ENCODE measurements at places on chromosomes 2 and 18.

DNA sequence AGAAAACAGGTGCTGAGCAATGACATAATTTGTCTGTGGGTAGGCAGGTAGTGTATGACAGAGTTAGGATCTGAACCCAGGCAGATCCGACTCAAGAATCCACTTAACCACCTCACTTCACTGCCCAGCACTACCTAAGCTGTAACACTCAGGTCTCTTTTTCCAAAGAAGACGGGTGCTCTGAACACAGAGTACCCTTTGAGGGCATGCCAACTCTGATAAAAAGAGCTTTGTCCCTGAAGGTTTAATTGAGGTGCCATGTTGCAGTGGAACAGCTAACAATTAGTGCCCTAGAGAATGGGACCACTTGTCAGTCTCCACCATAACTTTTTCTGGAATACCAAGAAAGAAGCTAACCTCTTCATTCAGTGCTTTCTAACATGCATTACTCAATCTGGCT, 11.3 kb downstream of the ABHD3 start:
- no peak for DNase-seq

GRCh38 chr18:13649397-13650390, 76.7 kb downstream of the FAM210A start:
- no peak for DNase-seq

DNA sequence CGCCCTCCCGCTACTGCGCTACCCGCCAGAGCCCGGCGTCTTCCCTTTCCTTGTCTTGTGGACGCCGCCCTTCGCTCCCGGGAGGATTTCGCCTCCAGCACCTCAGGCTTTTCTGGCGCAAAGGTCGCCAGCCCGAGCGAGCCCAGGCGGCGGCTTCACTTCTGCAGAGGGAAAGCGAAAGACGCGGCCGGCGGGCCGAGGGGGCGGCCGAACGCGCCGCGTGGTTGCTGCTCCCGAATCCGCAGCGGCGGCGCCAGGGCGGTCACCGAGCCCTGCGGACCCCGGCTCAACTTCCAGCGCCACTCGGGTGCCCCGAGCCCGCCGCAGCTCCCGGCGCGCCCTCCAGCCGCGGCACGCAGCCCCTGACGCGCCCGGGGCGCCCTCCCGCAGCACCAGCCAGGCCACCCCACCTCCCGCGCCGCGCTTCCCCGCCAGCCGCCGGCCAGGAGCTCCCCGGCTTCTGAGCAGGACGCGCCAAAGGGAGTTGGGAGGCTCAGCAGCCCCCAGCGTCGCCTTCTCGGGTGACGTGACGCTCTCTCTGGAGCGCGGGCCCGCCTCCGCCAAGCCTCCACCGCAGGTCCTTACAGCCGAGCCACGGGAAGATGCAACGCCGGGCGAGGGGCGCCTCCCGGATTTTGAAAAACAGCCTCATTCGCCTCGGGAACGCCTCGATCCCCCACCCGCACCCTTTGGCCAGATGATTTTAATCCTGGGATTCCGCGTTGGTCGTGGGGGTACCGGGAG, 84.9 kb upstream of the EPB41L3 start:
- no peak for DNase-seq

DNA sequence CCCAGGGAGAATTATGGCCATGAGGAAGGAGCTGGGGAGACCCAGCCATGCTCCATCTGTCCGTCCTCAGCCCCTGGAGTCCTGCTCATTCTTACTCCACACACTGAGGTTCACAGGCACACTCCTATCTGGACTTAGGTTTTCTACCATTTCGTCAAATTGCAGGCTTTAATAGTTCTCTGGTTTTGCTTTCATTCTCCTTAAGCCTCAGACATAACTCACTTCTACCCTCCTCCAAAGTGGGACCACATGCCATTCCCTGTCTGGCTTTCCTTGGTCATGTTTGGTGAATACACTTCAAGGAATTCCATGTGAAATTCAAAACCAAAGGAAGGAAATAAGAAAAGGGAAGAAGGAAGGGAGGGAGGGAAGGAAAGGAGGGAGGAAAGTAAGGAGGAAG, 115.7 kb downstream of the CMPK2 start:
- DNase-seq = no peak

DNA sequence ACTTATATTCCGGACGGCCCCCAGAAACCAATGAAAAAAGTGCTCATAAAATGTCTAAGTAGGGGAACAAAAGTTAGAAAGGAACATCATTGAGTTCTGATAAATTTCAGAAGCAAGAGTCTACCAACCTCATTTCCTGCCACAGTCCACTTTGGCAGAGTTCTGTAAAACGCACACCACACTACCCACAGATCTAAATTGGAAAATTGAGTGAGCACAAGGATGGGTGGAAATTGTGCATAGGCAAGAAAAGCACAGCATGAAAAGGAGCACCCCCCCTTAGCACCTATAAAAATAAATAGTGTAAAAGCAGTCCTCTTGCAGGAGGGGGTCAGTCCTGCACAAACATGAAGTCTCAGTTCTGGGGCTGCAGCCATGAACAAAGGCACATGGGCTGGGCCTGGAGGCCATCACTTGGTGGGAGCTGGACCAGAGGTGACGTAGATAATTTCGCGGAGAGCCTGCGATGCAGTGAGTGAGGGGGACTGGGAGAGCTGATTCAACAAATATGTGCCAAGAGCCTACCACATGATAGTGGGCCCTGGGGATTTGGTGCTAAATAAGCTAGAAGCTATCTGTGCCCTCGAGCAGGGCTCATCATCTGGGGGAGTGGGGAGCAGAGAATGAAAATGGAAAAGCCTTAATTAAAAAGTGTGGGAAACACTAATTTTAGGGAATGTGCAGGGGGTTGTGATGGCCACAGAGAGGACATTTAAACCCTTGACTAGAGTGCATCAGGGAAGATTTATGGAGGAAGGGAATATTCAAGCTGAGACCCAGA, 48.9 kb upstream of the SPP2 start:
- no peak for DNase-seq

- no peak for DNase-seq
These were observed 224.9 kb downstream of the VAPA start for GRCh38 chr18:10138719-10139118.

- no peak for DNase-seq
These were observed 562.1 kb downstream of the TMX3 start for GRCh38 chr18:68152770-68153169.

DNA sequence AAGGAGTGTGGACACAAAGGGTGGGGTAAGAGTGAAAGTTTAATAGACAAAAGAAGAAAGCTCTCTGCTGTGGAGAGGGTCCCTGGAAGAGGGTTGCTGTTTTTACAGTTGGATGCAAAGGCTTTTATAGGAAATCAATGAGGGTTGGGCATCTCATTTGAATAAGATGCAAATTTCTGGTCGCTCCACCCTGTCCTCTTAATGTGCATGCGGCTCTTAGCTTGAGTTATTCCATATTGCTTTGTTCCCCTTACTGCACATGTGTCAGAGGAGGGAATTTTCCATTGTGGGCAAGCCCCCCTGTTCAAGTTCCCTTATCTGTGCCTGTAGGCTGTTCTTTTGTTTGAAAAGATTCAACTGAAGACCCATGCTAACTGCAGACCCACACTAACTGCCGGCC, 326.5 kb downstream of the BCL11A start:
- no peak for DNase-seq

Data from NCI-H1417 treated with DMSO at 0.1 percent for 48 hours (cell line).